Activated naive CD8-positive, alpha-beta T cell treated with anti-CD3 and anti-CD28 coated beads, Interleukin-2, amount 10 ng/mL, durations not matched to agents 7 days and 5 days (primary cell): ENCODE measurements at places on chromosomes 5 and 9.

DNA sequence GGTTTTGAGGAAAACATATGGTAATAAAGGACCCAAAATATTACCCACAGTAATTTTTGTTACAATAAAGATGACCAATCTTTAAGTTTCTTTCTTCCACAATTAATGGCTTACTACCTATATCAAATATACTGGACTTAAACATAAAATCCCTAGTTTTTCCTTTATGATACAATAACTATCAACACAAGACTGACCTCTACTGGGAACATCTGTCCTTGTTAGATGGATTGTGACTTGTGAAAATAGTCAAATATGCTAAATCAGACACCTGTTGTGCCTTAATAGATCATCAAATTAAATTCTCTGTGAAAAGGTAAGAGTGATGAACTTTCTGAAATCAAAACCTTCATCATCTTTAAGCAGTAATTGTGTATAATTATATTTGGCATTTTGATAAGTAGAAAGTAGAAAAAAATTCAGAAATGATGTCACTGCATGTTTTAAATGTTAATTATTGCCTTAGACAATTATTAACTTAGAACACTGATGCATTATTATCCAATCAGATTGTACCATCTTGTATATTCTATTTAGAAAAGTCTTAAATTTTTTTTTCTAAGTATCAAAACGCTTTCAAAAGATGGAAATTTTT is 113.6 kb downstream of the DEPDC1B start:
- no peak for DNase-seq
- H3K4me3 ChIP-seq, result no peak overlapping the region
- peaks cover 3% of the 10 kb centered on the region for H3K36me3 ChIP-seq
- no peak overlapping the region for H3K27ac ChIP-seq
- peaks cover 6% of the 10 kb centered on the region for H3K27me3 ChIP-seq

- H3K4me3 ChIP-seq, result no peak overlapping the region
- H3K27ac ChIP-seq, result no peak overlapping the region
- DNase-seq, result no peak
- no peaks in the 10 kb centered on the region for H3K4me1 ChIP-seq
- H3K27me3 ChIP-seq, result peaks cover 11% of the 10 kb centered on the region
- H3K36me3 ChIP-seq, result no peaks in the 10 kb centered on the region
Observed at GRCh38 chr5:66680804-66681203, 84.6 kb downstream of the MAST4 start.

DNA sequence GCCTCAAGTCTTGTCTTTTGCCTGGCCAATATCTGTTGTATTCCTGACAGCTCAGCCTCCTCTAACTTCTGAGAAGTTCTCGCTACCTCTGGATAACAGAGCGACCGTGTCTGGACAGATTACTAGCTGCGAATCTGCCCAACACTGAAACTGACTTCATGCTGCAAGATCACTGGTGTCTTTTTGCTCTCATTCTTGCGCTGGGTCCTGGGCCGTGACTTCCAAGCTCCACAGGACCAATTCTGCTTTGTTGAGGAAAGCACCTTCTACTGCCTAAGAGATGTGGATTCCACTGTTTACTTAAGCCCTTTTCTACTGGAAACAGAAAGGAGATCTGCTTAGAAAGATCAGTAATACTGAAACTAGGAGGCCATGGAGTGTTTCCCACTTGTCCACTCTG is 978.8 kb upstream of the DMAC1 start:
- no peaks in the 10 kb centered on the region for H3K36me3 ChIP-seq
- no peaks in the 10 kb centered on the region for H3K27me3 ChIP-seq
- no peak overlapping the region for H3K4me3 ChIP-seq
- H3K4me1 ChIP-seq, result no peaks in the 10 kb centered on the region
- DNase-seq, result no peak

GRCh38 chr5:170590566-170590965 is 86.7 kb downstream of the KCNIP1 start:
- H3K27me3 ChIP-seq, result peaks cover 15% of the 10 kb centered on the region
- H3K4me3 ChIP-seq, result no peak overlapping the region
- no peak overlapping the region for H3K27ac ChIP-seq
- DNase-seq, result no peak
- H3K4me1 ChIP-seq, result no peaks in the 10 kb centered on the region
- H3K36me3 ChIP-seq, result no peaks in the 10 kb centered on the region
